Effector memory CD4-positive, alpha-beta T cell (primary cell): ENCODE measurements at places on chromosomes 5 and 9.

DNA sequence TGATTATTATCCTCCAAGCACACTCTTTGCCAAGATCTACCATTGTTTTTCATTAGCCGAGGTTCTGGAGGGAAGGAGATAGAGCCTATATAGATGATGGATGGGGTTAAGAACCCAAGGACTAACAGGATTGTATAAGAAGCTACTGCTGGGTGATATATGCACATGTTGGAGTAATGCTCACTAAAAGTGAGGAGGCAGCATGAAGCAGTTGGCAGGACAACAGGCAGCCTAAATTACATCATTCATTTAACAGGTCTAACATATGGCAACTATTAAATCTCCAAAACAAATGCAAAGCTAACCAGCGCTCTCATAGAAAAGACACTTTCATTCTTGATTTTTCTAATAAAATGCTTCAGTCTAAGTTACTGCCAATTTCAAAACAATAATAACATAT, 293.2 kb downstream of the EPB41L4A start:
- H3K4me1 ChIP-seq = no peaks in the 10 kb centered on the region
- no peak overlapping the region for H3K27ac ChIP-seq
- H3K36me3 ChIP-seq = no peaks in the 10 kb centered on the region
- no peaks in the 10 kb centered on the region for H3K27me3 ChIP-seq
- no peak for DNase-seq

GRCh38 chr5:107794741-107795140, 124.0 kb upstream of the EFNA5 start:
- no peak for DNase-seq
- no peak overlapping the region for H3K4me3 ChIP-seq
- no peaks in the 10 kb centered on the region for H3K4me1 ChIP-seq
- H3K36me3 ChIP-seq = no peaks in the 10 kb centered on the region
- no peak overlapping the region for H3K27ac ChIP-seq

DNA sequence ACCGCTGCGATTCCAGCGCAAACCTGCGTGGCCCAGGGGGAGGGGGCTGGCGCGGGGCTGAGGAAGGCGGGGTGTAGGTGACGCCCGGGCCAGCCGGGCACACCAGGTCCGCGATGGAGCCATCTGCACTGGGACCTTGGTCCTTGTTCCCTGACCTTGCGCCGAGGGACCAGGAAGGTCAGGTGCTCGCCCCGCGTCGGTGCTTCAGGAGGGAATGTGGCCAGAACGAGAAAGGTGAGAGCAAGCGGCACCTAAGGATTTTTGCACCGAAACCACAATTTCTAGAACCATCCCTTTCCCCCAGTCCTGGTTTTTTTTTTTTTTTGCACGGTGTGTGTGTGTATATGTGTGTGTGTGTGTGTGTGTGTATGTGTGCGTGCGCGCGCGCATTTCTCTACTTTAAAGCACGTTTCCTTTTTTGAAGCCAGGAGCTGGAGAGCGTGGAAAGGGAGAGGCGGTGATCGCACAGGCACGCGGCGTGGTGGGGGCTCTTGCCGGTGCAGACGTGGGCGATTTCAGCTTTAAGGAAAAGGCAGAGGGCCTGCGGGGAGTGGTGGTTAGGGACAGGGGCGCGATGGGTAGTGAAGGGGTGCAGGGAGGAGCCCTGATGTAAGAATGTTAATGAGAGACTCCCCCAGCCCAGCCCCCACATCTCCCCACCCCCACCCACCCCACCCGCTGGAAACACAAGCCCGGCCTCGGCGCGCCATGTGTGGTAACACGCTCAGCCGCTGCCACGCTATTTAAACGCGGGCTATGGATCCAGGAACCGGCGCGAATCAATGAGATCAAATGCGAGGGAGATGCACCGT, at the start of gene NPR3:
Gene NPR3 (plus strand): TSS at position 772 of the 812 bp plus-strand sequence. CDS start 456 bp downstream, outside the sequence.
- no peak within 1 kb of the TSS for H3K27ac ChIP-seq
- DNase-seq = no peak
- peak within 1 kb of the TSS; percentile 60 for H3K4me3 ChIP-seq
- H3K27me3 ChIP-seq = peaks cover 8% of the 10 kb centered on the region

GRCh38 chr5:179416114-179416822, 71.0 kb upstream of the ADAMTS2 start:
- H3K4me1 ChIP-seq = no peaks in the 10 kb centered on the region
- no peaks in the 10 kb centered on the region for H3K36me3 ChIP-seq
- H3K27ac ChIP-seq = no peak overlapping the region

GRCh38 chr5:28685794-28686193, 1647.4 kb upstream of the CDH9 start:
- H3K36me3 ChIP-seq = no peaks in the 10 kb centered on the region
- H3K27me3 ChIP-seq = no peaks in the 10 kb centered on the region
- no peaks in the 10 kb centered on the region for H3K4me1 ChIP-seq
- no peak overlapping the region for H3K4me3 ChIP-seq
- no peak overlapping the region for H3K27ac ChIP-seq

DNA sequence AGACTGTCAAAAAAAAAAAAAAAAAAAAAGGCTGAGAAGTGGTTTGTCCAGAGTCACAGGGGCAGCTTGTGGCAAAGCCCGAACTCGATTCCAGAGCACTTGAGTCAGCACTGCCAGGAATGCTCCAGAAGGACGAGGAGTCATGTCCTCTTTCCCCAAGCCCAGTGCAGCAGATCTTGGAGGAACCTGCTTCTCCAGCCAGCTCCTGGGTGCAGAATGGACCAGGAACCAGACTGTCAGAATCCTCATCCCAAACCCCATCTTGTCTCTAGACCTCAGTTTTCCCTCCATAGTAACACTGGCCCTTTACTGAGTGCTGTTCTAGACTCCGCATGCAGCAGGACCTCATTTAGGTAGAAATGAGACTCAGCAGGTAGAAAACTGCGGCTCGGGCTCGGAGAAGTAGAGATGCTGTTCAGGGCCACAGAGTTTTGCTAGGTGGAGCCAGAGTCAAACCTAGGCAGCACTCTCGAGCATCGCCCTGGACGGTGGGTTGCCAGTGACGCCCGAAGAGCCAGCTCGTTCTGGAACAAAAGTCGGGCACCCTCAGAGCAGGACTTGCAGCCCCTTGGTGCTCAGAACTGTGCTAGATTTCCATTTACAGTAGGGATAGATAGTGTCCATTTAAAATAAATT, 15.4 kb downstream of the CD74 start:
- no peaks in the 10 kb centered on the region for H3K27me3 ChIP-seq
- H3K4me3 ChIP-seq = no peak overlapping the region
- H3K36me3 ChIP-seq = peaks cover 72% of the 10 kb centered on the region
- DNase-seq = no peak
- no peaks in the 10 kb centered on the region for H3K4me1 ChIP-seq
- H3K27ac ChIP-seq = no peak overlapping the region

DNA sequence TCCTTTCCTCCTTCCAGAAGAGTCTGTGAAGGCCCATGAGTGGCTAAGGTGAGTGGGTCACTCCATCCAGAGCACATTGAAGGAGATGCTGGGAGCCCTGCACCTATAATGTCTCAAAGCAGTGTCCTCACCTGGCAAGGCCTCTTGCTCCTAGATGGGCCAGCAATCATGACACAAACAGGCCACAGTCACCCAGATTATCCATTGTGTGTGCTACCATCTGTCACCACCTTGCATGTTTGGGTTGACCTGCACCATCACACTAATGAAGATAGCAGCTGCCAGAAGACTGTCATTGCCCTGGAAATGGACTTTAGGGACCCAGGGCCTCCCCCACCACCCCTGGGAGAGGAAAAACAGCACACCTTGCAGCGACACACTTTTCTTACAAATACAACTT, 69.6 kb downstream of the GABBR2 start:
- no peak overlapping the region for H3K27ac ChIP-seq
- no peak for DNase-seq
- no peaks in the 10 kb centered on the region for H3K4me1 ChIP-seq
- no peak overlapping the region for H3K4me3 ChIP-seq

DNA sequence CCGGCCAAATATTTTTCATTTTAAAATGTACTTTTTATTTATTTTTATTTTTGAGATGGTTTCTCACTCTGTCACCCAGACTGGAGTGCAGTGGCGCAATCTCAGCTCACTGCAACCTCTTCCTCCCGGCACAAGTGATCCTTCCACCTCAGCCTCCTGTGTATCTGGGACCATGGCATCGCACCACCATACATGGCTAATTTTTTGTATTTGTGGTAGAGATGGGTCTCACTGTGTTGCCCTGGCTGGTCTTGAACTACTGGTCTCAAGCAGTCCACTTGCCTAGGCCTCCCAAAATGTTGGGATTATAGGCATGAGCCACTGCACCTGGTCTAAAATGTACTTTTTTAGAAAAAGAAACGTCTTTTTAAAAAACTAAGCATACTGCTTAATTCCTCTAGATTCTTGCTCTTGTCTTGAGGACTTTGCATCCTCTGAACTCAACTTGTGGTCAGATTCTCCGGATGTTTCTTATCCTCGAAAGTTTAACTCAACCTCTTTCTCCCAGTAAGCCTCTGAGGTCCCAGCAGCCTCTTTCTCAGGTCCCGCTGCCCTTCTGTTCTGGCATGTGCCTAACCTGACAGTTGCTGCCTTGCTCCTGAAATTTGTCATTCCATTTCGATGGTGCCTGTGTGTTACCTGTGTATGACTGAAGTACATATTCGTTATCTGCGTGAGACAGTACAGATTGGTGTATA, 63.0 kb downstream of the TRIO start:
- H3K4me1 ChIP-seq = no peaks in the 10 kb centered on the region
- H3K27me3 ChIP-seq = no peaks in the 10 kb centered on the region
- no peaks in the 10 kb centered on the region for H3K36me3 ChIP-seq
- no peak overlapping the region for H3K4me3 ChIP-seq
- DNase-seq = no peak
